Activated CD4-positive, alpha-beta T cell treated with anti-CD3 and anti-CD28 coated beads for 4 hours (primary cell): ENCODE measurements at places on chromosomes 12 and 14.

DNA sequence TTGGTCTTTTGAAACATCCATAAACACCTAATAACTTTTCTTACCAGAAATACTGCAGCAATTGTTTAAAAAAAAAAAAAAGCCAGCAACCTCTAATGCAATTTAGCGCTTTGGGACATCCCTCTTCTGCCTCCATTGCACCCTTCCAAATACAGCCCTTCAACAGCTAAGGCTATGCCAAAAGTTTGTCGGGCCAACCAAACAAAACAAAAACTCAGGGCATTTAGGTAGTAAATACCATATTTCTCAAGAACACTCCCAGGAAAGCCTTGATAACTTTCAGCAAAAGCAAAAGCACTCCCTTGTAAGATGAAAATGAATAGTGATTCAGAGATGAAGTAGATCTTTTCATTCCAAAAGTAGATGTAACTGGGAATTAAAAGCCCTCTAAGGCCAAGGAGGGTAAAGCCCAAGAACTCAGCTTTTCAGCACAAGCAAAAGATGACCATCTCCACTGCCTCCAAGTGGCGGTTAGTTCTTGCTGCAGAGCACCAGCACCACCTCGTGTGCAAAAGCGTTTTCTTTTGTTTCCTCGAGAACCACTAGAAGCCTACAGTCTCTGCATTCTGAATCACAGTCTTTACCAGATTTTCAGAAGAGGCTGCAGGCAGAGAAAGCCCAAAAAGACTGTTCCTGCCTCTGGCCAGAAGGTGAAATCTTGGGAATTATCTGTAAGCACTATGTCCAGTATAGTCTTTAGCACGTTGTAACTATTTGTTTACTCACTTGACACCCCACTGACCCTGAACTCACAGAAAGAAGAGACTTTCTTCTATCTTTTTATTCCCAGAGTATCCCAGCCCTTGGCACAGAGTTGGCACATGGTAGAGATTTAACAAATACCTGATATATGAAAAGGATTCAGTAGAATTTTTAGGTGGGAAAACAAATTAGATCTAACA lies 53.1 kb downstream of the SIX6 start:
- DNase-seq = no peak

GRCh38 chr12:2337031-2338010 lies 284.5 kb downstream of the CACNA1C start:
- DNase-seq = no peak

- no peak for DNase-seq
These were observed 7.1 kb downstream of the PTHLH start for GRCh38 chr12:27965411-27965810.

- DNase-seq = no peak
These were observed 91.5 kb upstream of the NCOR2 start for GRCh38 chr12:124658806-124659402.

- DNase-seq = no peak
These were observed 688 bp downstream of the ZNF26 start for GRCh38 chr12:132986885-132987225.
